ENCODE measurements at places on chromosomes 7 and 10.
A peak's percentile ranks its signal among the peaks of the same experiment; 100 is the strongest.

DNA sequence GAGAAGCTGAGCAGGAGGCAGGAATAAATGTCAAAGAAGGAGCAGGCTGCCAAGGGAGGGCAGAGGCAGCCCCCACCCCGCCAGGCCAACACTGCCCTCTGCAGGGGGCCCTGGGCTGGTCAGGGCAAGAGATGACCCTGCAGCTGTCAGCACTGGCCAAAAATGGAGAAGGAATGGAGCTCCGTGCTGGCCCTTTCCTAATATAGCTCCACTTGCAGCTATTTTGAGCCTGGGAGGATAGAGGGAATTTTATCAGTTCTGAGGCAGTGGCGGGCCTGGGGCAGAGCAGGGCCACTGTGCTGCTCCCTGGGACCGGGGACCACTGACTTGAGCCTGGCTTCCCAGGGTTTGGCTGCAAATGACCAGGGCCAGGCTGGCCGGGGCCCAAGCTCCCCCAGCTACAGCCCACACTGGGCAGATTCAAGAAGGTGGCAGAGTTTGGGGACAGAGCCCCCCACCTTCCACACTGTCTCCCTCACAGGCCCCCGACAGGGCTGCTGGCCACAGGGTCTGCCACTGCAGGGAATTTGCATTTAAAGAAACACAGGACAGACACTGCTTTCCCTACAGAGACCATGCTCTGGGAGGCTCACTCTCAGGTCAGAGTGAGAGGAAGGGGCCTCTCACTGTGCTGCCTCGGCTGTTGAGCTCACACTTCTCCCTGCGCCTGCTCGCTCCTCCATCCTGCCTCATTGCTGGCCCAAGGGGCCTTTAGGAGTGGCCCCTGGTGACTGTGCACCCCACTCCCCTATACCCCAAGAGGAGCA is 16.2 kb downstream of the LDB3 start:
- peak; percentile 0 for DNase-seq

DNA sequence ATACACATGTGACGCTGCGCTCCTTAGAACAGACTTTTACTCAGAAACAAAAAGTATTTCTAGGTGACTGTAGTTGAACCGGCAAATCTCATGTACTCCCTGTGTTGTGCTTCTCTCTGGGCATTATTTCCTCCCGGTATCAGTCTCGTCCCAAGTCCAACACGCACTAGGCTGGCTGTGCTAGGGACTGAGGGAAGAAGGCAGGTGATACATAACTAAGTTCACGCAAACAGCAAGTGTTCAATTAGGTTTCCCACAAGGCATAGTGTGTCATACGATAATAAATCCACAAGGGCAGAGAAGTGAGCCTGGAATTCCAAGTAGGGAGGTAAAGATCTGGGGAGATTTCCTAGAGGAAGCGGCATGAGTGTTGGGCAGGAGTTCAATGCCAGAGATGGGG is 20.4 kb downstream of the FAM53B start:
- DNase-seq = no peak

GRCh38 chr7:76064208-76064970 is 16.5 kb downstream of the MDH2 start:
- no peak for DNase-seq

DNA sequence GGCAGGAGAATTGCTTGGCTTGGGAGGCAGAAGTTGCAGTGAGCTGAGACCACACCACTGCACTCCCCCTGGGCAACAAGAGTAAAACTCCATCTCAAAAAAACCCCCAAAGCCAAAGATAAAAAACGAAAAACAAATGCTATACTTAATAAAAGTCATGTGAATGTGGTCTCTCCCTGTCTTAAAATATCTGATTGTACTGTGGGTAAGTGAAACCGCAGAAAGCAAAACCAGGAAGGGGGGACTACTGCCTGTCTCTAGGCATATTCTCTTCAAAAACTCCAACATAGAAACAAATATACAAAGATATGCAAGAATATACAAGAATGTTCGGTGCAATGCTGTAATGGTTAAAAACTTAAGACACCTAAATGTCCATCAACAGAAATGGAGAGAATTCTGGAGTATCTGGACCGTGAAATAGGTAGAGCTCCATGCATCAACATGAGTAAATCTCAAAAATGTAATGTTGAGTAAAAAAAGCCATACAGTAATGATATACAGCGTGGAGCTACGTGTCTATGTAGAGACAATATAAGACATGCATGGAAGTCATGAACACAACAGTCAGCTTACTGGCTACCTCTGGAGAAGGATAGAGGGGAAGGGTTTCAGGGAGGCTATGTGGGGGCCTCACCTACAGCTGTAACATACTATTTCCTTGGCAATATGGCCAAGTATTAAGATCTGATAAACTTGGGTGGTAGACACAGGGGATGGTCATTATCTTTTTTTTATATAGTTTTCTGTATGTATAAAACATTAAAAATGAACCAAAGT is 2.1 kb downstream of the ZNF394 start:
- no peak for DNase-seq

- DNase-seq = no peak
Measured at GRCh38 chr10:20040012-20040411, 223.8 kb downstream of the PLXDC2 start.

DNA sequence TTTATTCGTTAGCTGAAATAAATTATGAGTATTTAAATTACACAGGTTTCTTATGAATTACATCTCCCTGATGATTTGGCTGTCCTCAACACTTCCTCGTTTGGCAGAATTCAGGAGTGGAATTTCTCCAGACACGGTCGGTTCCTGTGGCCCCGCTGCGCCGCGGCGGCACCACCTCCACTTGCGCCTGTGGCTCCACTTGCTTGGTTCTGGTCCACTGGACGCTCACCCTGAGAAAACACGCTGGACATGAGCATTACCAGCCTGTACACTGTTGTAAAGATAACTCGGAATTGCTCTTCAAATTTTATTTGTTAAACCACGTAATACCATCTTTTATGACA is 85.3 kb downstream of the ZNF33B start:
- no peak for DNase-seq

GRCh38 chr7:158579662-158580646 is 7.7 kb downstream of the PTPRN2 start:
- DNase-seq = no peak

GRCh38 chr7:111855842-111856227 is 293.5 kb upstream of the IMMP2L start:
- DNase-seq = no peak

DNA sequence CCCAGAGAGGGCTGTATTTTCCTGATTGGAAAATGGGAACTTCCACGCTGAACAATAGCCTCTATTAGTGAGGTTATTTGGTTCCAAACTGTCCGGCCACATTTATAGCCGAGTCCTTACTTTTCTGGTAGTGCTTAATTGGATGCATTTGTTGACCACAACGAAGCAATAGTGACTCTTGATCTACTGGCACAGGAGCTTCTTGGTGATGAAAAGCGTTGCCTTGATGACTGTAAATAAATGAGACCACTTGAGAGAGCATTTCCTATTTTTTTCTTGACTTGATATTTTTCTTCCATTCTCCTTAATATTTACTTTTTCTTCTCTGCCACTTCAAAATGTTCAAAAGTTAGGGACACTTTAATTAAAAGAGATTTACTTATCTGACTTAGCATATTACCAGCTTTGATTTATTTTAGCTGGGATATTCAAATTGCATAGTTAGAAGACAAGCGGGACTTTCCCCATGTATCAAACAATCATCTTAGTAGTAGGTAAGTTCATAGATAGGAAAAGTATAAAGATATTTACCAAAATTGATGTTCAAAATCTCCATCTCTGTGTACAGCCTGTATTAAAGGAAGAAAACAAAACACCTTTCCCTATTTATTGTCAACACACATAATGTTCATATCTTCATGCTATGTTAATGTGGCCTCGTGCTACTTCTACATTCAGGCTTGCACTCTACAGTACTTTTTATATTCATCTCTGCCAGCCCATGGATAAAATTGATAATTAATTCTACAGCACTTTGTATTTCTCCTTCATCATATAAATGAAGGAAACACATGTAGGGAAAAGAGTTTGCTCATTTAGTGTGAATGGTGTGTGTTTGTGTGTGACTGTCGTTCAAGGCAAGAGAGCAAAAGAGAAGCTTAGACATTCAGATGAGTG is 5.1 kb upstream of the SP8 start:
- no peak for DNase-seq

GRCh38 chr10:93710333-93710909 is 8.0 kb upstream of the FRA10AC1 start:
- DNase-seq = no peak

GRCh38 chr10:113735913-113736312 is 15.6 kb upstream of the PLEKHS1 start:
- DNase-seq = no peak

- DNase-seq = no peak
Measured at GRCh38 chr7:628826-629225, 97.7 kb upstream of the DNAAF5 start.

GRCh38 chr10:24278176-24278889 is 69.4 kb downstream of the KIAA1217 start:
- no peak for DNase-seq

DNA sequence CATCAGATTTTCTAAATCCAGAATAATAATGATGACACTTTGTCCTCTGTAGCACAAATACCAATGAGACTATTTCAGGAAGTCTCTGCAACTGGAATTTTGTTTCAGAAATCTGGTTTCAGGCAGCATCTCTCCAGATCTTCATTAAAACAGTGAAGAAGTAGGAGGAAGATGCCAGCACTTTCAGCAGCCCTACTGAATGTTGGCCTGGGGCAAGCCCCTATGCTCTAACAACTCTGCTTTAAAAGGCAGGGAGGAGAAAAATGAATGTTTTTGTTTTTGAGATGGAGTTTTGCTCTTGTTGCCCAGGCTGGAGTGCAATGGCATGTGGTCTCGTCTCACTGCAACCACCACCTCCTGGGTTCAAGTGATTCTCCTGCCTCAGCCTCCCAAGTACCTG is 7.2 kb upstream of the CAV1 start:
- no peak for DNase-seq

DNA sequence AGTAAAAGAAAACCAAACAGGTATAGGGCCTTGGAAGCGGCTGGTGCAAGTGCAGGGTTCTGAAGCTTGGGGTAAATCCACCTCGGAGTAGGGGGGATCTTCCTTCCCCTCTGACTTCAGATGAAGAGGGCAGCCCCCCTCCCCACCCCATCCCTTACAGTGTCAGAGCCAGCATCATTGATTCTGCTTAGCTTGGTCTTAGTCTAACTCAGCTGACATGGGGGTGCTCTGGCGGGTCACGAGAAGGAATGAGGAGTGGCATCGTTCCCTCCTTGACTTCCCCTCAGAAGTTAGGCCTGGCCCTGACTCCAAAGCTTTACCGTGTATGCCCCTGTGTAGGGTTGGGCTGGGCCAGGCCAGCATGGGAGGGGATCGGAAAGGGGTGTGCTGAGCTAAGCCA is 44.2 kb upstream of the SAMD8 start:
- no peak for DNase-seq

- no peak for DNase-seq
Measured at GRCh38 chr10:75400771-75401568, 594 bp downstream of the ZNF503 start.

DNA sequence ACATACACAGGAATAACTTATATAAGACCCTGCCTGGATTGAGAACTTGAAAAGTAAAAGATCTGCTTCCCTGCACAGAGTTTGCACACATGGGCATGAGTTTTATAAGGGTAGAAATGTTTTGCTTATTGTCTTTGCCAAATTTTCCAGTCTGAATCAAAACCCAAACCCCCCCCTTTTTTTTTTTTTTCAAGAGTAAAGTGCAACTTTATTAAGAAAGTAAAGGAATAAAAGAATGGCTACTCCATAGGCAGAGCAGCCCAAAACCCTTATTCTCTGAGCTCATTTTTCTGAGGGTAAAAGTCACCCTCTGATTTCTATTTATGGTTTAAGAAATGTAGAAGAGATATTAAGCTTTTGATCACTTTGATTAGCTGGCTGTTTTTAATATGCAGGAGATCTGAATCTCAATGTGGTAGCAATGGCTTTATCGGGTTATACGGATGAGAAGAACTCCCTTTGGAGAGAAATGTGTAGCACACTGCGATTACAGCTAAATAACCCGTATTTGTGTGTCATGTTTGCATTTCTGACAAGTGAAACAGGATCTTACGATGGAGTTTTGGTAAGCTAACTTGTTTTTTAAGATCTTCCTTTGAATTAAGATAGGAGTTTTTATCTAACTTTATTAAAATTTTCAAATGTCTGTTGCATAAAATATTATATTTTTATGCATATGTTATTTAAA is 18.7 kb downstream of the MIOS start:
- DNase-seq = no peak

DNA sequence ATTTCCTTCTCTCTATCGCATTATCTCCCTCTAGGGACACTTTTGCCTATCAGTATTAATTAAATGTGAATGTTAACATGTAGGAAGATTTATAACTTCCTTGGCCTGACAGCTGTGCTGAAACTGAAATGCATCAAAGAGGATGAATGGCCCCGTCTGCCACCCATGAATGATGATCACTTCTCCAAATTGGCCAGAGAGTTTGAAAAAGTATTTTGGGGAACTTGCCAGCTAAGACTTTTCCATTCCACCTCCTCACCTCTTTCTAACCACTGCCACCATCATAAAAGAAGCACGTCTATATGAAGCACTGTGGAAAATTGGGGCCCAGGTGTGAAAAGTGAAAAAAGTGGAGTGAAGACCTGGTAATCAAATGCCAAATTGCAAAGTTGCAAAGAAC is 25.4 kb upstream of the ST8SIA6 start:
- DNase-seq = no peak

DNA sequence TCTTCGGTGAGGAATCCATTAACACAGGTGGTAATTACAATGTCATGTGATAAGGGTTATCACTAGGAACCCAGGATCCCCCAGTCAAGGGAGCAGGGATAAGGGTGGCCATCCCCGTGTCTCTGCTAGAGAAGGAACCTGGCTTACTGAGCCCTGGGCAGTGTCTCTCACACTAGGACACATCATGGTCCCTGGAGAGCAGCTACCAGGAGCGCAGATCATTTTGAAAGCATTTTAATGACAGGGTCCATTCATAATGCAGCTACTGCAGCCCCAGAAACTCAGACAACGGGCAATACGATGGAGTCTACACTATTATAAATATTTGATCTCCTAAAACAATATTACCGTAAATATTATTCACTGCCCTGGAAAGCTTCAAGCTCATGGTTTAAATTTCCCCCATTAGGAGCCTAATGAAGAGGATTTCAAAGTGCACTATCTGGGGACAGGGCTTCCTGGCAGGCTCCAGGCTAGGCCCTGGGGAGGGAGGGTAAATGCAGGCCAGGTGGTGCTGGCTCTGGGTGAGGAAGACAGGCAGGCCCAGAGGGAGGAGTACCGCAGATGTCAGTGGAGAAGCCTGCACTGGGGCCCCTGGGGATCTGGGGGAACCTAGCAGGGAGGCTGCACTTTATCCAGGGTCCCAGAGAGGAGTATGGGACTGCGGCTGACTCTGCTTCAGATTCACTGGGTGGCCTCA is 52.6 kb upstream of the LOXL4 start:
- DNase-seq = no peak

GRCh38 chr7:158758586-158759244 is 54.1 kb upstream of the NCAPG2 start:
- DNase-seq = no peak

GRCh38 chr7:101154693-101155102 is 422 bp downstream of the AP1S1 start:
- no peak for DNase-seq

GRCh38 chr7:7178081-7178480 is 4.3 kb upstream of the C1GALT1 start:
- DNase-seq = no peak
